Stimulated activated CD4-positive, alpha-beta T cell treated with anti-CD3 and anti-CD28 coated beads, Interleukin-4, amount 100 ng/mL, for 4 hours (primary cell): ENCODE measurements at places on chromosomes 2 and 18.

GRCh38 chr2:199612509-199613130 is 154.9 kb upstream of the SATB2 start:
- no peak for DNase-seq

DNA sequence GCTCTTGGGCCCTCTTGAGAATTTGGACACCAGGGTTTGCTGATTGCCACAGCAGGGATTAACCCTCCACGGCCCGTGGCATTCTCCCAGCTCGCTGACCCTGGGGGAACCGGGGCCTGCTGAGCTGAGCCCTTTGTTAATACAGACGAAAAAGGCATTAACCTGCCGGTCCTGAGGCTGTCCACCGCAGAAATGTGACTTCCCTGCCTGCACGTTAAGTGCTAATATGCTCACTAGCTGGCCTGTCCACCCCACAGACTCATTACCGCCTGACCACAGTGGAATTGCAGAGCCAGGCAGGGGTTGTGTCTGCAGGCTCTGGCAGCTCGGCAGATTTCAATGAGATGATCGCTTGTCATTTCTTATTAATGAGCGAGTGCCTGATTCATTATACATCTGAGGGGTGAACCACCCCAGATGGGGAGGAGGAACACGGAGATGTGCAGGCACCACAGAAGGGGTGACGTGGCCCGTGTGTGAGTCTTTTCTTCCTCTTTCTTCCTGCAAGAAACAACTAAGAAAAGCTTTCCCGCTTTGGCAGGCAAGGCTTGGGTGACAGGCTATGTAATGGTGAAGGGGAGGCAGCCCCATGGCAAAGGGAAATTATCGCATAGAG is 126.0 kb downstream of the GLI2 start:
- no peak for DNase-seq

DNA sequence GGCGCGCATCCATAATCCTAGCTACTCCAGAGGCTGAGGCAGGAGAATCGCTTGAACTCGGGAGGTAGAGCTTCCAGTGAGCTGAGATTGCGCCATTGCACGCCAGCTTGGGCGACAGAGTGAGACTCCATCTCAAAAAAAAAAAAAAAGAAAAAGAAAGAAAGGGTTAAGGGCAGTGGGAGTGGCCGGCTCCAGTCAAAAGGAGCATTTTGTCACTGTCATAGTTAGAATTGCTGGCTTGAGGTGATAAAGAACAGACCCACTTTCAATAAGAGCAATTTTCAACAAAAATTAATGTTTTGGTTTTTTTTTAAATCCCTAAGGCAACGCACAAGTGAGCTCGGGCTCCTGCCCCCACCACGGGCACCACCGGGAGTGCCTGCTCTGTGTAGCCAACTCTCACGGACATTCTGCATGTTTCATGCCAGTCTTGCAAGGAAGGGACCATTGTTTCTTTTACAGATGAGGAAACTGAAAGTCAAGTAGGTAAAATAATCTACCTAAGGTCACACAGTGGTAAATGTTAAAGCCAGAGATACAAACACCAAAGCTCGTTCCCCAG is 8.5 kb downstream of the CIB4 start:
- no peak for DNase-seq

DNA sequence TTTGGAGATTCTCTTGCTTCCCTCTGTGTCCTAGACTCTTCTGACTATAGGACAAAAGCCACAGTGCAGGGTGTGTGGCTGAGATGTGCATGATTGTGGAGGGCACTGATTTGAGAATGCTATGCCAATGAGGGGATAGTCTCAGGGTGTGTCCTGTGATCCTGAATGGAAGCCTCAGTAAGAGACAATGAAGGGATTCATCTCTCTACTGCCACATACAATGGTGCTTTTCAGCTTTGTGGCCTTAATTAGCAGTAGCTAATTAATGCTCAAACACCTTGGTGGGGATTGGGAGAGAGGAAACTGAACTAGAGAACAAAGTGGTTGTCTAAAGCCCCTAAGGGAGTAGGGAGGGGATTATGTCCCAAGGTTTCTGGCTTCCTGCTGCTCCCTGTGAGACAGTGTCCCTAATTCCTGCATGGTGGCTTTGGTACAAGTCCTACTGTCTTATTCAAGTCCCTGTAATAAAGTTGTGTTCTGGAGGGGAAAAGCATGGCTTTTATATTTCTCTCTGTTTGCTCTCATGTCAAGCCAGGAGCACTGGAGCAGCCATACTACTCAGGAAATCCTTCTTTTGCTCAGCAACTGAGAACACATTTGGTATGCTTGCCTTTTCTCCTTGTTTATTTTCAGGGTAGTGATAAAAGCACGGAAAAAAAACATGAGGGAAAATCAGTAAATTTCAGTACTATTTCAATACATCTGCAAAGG is 415.2 kb upstream of the TCF4 start:
- no peak for DNase-seq

GRCh38 chr2:230627806-230628724 is 84.6 kb upstream of the CAB39 start:
- DNase-seq, result no peak

GRCh38 chr2:143262389-143262788 is 133.2 kb downstream of the ARHGAP15 start:
- DNase-seq, result no peak

DNA sequence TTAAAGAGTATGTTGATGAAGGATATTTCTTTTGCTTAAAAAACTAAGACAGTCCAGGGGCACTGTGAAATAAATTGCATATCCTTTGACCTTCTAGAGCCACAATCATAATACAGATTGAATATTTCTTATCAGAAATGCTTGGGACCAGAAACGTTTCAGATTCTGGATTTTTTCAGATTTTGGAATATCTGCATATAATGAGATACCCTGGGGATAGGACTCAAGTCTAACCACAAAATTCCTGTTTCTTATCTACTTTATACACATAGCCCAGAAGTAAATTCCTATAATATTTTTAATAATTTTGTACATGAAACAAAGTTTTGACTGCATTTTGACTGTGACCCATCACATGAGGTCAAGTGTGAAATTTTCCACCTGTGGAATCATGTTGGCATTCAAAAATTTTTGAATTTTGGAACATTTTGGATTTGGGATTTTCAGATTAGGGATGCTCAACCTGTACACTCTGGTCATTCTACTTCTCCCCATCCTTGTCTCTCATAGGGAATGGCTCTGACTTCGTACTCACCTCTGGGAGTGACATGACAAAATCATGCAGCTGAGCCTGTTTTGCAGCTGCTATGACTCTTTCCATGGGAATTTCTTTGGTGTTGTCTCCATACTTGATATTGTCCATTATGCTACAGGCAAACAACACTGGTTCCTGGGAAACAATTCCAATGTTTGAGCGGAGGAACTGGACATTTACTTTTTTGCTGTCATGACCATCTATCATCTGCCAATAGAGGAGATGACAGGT is 25.7 kb downstream of the G6PC2 start:
- DNase-seq, result no peak

- DNase-seq, result no peak
These were observed 534.2 kb downstream of the SPAG16 start for GRCh38 chr2:213818436-213818835.

GRCh38 chr2:37102588-37102987 is 18.3 kb downstream of the GPATCH11 start:
- DNase-seq, result no peak
